ENCODE measurements at places on chromosomes 1 and 21. TPM values are rescaled to one million over a fixed set of nuclear protein-coding genes. Genes with fewer than 3 reads are reported as not detected.

The SPATA45 gene
- total RNA-seq, result not detected

The KRTAP13-2 gene
- total RNA-seq, result not detected

The LRRC8C gene
- total RNA-seq, result 50.4 TPM

The ATP6V1G3 gene
- not detected for total RNA-seq

The GON4L gene
- total RNA-seq, result 65.0 TPM

The SLC5A3 gene
- 35.5 TPM for total RNA-seq

DNA sequence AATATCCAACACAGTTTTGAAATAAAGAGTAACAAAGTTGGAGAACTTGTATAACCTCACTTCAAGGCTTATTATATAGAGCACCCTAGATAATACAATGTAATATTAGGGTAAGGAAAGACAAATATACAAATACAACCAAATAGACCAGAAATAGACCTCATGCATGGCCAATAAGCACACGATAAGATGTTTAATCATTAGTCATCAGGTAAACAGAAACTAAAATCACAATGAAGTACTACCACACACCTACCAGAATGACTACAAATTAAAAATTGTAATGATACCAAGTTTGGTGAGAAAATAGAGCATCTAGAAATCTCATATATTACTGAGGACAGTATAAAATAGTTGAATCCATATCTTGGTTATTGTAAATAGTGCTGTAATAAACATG lies 20.3 kb upstream of the CTTNBP2NL start:
- ATAC-seq, result no peak

DNA sequence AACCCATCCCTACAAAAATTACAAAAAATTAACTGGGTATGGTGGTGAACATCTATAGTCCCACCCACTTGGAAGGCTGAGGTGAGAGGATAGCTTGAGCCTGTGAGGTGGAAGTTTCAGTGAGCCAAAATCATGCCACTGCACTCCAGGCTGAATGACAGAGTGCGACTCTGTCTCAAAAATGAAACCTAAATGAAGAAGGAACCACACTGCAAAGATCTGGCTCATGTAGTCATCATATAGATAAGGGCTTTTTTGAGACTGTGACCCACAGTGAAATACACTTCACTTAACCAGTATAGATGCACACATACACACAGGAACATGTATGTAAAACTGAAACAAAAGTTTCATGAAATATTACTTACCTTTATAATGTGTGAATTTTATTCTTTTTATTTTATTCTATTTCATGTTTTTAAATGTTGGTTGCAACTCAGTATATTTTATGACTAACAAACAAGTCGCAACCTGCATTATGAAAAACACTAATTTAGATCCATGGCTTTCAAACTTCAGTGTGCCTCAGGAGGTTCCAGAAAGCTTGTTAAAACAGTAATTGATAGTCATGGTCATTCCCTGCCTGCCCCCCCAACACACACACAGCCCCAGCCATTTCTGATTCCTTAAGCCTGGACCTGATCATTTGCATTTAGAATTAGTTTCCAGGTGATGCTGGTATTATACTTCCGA lies 189.5 kb downstream of the PATJ start:
- no peak for ATAC-seq

DNA sequence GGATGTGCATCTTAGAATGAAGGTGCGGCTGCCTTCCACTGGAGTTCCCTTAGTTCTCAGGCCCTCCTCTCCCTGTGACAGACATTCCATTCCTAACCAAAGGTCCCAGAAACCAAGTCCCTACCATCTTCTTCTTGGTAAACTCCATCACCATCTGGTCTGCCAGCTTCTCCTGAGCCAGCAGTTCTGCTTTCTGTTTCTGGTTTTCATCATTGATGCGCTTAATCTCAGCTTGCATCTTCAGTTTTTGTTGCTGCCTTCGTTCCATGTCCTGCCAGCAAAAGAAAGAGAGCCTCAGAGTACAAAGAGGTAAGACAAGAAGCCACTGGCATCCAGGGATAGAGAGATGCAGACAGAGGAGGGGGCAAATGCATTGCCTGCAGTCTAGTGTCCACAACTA lies 18.0 kb upstream of the VSIG8 start:
- ATAC-seq, result no peak

DNA sequence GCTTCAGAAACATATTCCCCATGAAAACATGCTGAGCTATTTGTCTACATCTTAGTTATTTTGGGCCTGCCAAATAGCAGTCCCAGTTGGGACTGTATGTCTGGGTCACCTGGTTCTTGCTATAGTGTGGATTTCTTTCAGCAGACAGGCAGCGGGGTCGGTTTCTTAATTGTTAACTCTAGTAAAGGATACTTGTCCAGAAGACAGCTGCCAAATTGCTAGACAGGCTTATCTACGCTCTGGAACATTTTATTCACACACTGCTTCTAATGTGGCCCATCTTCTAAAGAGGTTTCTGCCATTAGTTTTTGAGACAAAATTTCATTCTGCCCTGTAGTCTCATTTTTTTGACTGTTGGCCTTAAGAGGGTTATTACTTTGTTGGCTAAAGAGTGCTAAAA lies 217.9 kb downstream of the RWDD3 start:
- ATAC-seq, result no peak

DNA sequence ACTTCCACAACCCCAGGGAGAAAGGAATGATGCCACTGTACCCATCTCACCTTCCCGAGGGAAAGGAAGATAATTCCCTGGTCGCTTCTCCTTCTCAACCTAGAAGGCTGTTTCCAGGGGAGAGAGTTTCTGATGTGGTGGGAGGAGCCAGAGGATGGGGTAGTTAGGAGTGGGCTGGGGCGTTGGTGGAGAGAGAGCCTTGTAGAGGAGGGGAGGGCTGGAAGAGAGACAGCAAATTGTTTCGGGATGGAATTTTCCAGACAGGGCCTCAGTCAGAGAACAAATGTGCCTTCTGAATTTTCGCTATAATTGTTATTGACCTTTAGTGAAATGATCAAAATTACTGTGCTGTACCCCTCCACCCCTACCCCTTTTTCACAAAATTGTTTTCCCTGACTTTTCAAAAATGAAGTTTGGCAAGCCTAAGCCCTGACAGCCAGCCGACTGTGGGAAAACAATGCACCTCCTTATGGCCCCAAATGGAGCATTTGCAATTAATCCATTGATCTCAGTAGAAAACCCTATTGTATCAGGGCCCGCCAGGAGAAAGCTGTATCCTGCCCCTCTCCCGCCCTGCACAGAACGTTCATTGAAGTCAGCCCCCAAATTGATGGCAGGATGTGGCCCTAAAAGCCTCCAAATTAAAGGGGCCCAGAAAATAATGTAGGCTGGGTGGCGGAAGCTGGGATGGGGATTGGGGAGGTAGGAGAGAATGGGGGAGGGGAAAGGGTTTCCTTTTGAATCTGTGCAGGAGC lies 69.1 kb upstream of the JUN start:
- no peak for ATAC-seq

DNA sequence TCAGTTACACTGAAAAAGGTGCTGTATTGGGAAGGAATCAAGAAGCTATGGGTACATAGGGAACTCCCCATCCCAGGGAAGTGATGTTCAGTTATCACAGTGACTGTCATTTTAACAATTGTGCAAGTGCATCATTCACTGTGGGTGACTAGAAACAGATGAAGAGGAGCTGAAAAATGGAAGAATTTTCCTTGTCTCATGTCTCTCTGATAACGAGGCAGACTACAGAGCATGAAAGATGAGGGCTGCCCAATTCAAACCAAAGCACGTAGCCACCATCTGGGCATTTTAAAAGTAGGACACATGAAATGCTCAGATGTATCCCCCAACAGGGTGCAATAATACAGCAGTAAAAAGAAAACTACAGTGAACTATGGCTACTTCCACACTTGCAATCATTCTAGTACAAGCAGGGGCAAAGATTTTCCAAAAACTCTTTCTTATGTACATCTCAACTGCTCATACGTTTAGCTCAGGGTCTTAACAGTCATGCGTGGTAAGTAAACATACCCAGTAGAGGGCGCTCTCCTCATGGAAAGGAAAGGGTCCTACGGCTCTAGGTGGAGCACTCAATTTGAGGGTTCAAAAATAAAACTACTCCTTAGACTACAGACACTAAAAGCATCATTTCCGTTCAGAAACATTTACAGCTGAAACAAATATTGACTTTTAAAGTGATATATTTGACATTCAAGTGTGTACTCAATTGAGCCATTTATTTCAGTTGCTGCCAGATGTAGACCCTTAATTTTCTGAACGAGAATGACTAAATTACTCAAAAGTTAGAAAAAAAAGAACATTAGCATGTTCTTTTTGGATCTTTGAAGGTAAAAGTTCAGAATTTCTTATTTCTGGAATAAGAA lies 143.2 kb downstream of the KCTD3 start:
- ATAC-seq, result no peak

- no peak for ATAC-seq
These were observed 134.6 kb upstream of the BARHL2 start for GRCh38 chr1:90851711-90852050.

GRCh38 chr1:63845346-63845745 lies 71.5 kb downstream of the ROR1 start:
- no peak for ATAC-seq

GRCh38 chr1:66253330-66253921 lies 280.5 kb upstream of the SGIP1 start:
- peak; percentile 79 for ATAC-seq

- ATAC-seq, result no peak
These were observed 520.5 kb downstream of the USP25 start for GRCh38 chr21:16250273-16250672.

GRCh38 chr1:151294742-151295462 lies 12.8 kb downstream of the ZNF687 start:
- ATAC-seq, result no peak

DNA sequence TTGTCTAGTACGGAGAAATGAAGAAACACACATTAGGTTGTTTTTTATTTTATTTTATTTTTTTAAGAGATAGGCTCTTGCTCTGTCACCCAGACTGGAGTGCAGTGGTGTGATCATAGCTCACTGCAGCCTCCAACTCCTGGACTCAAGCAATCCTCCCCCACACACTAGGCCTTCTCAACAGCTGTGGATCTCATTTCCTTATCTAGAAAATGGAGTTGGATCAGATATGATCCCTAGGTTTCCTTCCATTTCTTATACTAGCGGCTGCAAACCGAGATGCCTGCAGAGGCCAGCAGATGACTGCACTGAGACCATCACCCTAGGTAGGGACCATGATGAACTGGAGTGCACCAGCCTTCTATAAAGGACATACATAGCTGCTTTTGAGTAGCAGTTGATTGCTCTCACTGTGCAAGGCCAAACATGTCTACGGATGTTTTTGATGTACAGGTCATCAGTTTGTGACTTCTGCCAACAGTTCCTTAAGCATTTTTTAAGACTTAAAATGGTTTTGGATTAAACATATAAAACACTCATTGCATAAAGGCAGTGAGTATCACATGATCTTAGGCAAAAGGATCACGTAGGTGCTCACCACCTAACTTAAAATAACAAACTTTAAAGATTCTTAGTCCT lies 11.4 kb upstream of the KLHL12 start:
- no peak for ATAC-seq

DNA sequence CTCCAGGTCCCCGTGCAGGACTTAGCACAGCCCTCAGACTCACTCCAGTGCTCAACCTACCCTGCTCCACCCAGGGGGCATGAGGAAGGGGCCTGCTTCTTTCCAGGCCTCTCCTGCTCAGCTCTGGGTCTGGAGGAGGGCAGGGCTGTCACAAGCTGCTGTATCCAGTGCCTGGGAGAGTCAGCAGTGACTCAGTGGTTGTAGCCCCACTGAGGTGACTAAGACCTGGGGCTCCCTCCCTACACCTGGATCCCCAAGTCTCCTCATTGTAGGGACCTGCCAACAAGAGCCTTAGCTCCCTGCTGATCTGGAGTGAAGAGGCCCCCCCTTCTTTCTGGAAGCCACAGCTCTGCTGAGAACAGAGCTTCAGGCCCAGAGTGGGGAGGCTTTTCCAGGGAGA lies 36.1 kb upstream of the FAM131C start:
- ATAC-seq, result no peak

GRCh38 chr1:154398678-154399077 lies 6.5 kb upstream of the IL6R start:
- ATAC-seq, result peak; percentile 60

GRCh38 chr1:161727256-161727924 lies 6.0 kb downstream of the FCRLB start:
- ATAC-seq, result peak; percentile 38

DNA sequence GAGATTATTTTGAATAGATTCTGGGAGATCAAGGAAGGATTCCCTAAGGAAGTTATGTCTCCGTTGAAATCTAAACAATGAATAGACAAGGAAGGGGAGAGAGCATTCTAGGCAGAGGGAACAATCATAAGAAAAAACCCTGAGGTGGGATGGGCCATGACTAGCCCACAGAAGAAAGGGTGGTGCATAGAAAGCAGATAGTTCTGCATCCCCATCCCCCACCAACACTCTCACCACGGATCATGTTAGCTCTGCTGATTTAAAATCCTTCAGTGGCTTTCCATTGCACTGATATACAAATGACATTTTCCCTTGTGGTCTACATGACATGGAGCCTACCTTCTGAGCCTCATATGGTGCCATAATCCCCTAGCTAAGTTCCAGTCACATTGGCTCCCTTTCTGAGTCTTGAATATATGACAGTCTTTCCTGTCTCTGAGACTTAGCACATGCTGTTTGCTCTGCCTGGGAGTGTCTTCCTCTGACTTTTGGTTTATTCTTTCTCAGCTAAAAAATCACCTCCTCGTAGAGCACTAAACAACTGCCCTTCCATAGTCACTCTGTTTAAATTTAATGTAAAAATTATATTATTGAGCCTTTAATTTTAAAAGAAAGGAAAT lies 15.2 kb downstream of the SCMH1 start:
- ATAC-seq, result no peak

- ATAC-seq, result no peak
These were observed 1.1 kb downstream of the KRTAP10-12 start for GRCh38 chr21:44697811-44698734.

- no peak for ATAC-seq
These were observed 10.1 kb upstream of the TFF1 start for GRCh38 chr21:42376338-42376982.

Measured in activated T-helper 17 cell treated with anti-CD3 and anti-CD28 coated beads, Interleukin-2, amount 50 U/mL, for 72 hours (primary cell).